Kidney (tissue), 22 donors: ENCODE measurements at places on chromosomes 12 and 14. TPM values are rescaled to one million over a fixed set of nuclear protein-coding genes. Genes with fewer than 3 reads are reported as not detected.

Gene ITFG2
- 48.2 TPM for total RNA-seq

- no peak overlapping the region for H3K4me3 ChIP-seq
- H3K27me3 ChIP-seq = no peaks in the 10 kb centered on the region
- peaks cover 10% of the 10 kb centered on the region for H3K36me3 ChIP-seq
- no peak overlapping the region for H3K27ac ChIP-seq
- no peak for DNase-seq
- no peaks in the 10 kb centered on the region for H3K4me1 ChIP-seq
Observed at GRCh38 chr12:94994312-94994711, 9.2 kb downstream of the NDUFA12 start.

Gene TXNDC16
- 7.3 TPM for total RNA-seq

Gene ARHGEF40
- 25.6 TPM for total RNA-seq

Gene WNT5B
- total RNA-seq = 4.8 TPM

DNA sequence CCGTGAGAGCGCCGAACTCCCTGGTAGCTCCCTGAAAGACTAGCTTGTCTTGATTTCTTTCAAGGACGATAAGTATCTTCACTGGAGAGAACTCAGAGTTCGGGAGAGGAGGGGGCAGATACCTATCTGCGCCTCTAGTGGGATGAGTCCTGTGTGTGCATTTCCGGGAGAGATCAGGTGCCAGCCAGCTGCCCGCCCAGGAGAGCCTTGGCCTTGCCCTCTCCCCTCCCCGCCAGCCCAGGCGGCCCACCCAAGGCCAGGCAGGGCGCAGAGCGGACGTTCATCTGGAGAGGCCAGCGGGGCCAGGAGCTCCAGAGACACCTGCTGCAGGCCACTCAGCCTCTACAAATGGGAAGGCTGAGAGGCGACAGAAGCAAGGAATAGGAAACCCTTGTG lies 1.0 kb downstream of the CD9 start:
- peaks cover 15% of the 10 kb centered on the region for H3K4me1 ChIP-seq
- H3K4me3 ChIP-seq = peak overlapping the region; percentile 77
- H3K27ac ChIP-seq = peak overlapping the region; percentile 98

- H3K27ac ChIP-seq = no peak overlapping the region
- DNase-seq = no peak
- H3K4me1 ChIP-seq = peaks cover 13% of the 10 kb centered on the region
- no peaks in the 10 kb centered on the region for H3K27me3 ChIP-seq
- H3K36me3 ChIP-seq = no peaks in the 10 kb centered on the region
Observed at GRCh38 chr14:99475179-99475578, 5.5 kb downstream of the SETD3 start.

GRCh38 chr12:98697209-98697608 lies 52.1 kb downstream of the APAF1 start:
- H3K4me1 ChIP-seq = peaks cover 2% of the 10 kb centered on the region
- no peak for DNase-seq
- no peak overlapping the region for H3K27ac ChIP-seq

Gene OTX2
- total RNA-seq = not detected

DNA sequence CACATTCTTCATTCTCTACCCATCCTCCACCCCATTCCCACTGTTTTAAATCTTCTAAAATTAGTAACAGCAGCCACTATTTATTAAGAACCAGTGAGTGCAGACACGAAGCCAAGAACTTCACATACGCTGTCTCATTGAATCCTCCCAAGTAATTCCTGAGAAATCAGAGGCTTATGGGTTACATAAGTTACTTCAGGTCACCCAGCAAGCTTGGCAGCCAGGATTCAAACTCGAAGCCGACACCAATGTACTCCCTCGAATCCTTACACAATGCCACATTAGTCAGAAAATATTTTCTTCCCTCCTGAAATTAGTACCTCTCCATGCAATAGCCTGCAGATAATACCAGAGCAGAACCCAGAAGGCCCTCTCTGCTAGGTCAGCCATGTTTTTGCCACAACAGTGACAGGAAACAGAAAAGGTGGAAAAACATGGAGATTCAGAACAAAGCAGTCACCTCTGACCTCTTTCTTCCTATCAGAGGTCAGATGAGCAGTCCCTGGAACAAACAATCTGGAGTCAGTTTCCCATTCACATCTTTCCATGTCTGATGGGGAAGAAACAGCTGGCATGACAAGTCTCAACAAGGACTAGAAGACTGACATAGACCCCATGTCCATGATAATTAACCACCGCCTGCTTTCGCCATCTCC lies 16.4 kb downstream of the NID2 start:
- H3K27ac ChIP-seq = peak overlapping the region; percentile 12
- peaks cover 12% of the 10 kb centered on the region for H3K4me1 ChIP-seq
- DNase-seq = no peak
- H3K4me3 ChIP-seq = no peak overlapping the region

- H3K27me3 ChIP-seq = no peaks in the 10 kb centered on the region
- H3K4me1 ChIP-seq = no peaks in the 10 kb centered on the region
- no peak for DNase-seq
- H3K27ac ChIP-seq = no peak overlapping the region
- peaks cover 4% of the 10 kb centered on the region for H3K36me3 ChIP-seq
- H3K4me3 ChIP-seq = no peak overlapping the region
Observed at GRCh38 chr14:102903248-102903888, 19.1 kb upstream of the AMN start.

DNA sequence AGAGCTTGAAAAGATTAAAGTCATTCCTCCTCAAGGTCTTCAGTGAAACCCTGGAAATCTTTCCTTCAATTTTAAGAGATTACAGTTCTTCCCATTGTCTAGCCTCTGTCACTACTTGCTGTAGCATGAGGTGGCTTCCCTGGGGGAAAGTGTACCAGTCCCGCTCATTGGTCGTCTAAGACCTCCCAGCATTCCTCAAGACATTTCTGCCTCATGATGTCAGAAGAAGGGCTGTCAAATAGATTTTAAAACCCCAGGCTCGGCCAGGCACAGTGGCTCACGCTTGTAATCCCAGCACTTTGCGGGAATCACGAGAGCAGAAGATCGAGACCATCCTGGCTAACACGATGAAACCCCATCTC lies 46.7 kb downstream of the SMUG1 start:
- H3K36me3 ChIP-seq = no peaks in the 10 kb centered on the region
- DNase-seq = no peak
- no peak overlapping the region for H3K27ac ChIP-seq
- no peaks in the 10 kb centered on the region for H3K27me3 ChIP-seq
